CD4-positive, alpha-beta memory T cell (primary cell): ENCODE measurements at places on chromosomes 1 and 21. TPM values are rescaled to one million over a fixed set of nuclear protein-coding genes. Genes with fewer than 3 reads are reported as not detected.

CR1 gene
- total RNA-seq: 11.5 TPM

PFKFB2 gene
- total RNA-seq: 1.9 TPM

KCNJ6 gene
- not detected for total RNA-seq

RWDD3 gene
- total RNA-seq: 27.5 TPM

MYOC gene
- not detected for total RNA-seq

RIPK4 gene
- total RNA-seq: 0.26 TPM

GRCh38 chr1:29713857-29714256 is 477.5 kb downstream of the PTPRU start:
- no peaks in the 10 kb centered on the region for H3K4me1 ChIP-seq
- no peaks in the 10 kb centered on the region for H3K36me3 ChIP-seq
- no peak overlapping the region for H3K27ac ChIP-seq
- H3K4me3 ChIP-seq: no peak overlapping the region
- DNase-seq: no peak

DNA sequence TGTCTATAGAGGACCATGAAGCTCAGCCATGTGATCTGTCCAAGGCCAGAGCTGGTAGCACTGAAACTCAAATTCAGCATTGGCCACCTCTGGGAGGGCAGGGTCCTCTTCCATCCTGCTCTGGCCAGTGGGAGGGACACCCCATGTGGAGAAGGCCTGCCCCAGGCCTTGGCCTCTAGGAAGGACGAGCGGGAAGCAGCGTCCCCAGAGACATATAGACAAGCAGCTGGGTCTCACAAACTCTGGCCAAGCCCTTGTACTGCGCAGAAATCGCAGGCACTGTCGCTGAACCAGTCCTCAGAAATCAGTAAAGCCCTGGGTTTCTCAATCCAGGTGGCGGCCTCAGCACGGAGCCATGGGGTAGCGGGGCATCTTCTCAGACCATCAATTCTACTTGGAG is 180.7 kb downstream of the HIVEP3 start:
- no peak overlapping the region for H3K4me3 ChIP-seq
- DNase-seq: no peak
- no peaks in the 10 kb centered on the region for H3K36me3 ChIP-seq

DNA sequence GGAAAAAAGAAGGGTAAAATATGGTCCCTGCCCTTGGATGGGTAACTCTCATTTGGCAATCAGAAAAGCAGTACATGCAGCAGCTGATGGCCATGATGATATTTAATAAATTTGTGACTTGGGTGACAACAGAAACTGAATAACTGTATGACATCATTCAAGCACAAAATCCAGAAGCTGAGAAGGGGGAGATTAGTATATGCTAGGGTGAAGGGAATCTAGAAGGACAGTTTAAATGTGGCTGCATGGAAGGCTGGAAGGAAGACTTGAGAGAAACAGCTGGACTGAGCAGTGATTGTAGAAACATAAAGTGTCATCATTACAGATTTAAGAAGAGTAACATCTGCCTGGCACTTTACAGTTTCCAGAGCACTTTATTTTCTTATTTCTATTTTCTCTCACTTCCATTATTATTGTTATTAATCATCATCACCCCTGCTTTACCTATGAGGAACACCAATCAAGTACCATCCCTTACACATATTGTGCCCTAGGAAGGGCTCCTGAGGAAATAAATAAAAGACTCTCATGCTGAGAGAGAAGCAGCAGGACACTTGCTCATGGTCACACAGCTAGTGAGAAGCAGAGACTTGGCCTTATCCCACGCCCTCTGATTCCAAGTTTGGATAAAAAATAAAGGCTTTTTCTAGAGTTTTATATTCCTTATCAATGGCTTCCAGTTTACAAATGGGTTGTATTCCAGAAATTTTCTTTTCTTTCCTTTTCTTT is 207.2 kb downstream of the PBX1 start:
- H3K27me3 ChIP-seq: no peaks in the 10 kb centered on the region
- no peaks in the 10 kb centered on the region for H3K4me1 ChIP-seq
- H3K4me3 ChIP-seq: no peak overlapping the region
- H3K36me3 ChIP-seq: no peaks in the 10 kb centered on the region
- no peak for DNase-seq
- no peak overlapping the region for H3K27ac ChIP-seq

DNA sequence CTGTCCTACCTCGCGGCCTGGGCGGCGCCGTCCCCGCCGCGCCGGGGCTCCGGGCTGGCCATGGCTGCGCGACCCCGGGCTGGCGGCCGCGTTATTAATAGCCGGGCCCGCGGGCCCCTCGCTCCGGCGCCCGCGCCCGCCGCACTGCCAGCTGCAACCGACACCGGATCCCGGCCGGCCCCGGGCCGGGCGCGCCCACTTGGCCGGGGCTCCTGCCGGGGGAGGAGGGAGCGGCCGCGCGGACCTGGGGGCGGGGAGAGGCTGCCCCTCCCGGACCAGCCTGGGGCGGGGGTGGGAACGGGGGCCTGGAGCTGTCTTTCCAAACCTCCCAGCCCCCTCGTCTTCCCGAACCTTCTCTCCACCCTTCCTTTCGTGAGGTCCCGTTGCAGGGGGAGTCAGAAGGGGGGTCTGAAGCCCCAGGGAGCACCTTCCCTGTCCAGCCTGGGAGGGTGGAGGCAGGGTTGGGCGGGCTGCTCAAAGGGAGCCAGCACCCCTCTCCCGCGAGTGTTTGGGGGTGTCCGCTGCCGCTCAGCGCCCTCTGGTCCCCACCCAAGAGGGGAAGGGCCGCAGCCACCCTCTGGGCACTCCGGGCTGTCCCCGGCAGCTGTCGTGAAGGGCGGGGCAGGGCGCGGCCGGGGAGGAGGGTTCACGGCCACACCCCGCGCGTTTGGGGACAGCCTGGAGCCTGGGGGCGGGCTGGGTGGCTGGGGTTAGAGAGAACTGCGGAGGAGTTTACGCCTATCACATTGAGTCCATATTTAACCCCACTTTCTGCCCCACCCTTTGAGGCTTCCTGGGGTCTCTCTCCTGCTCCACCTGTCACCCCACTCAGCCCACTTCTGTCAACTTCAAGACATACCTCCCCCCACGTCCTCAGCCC is at the start of gene SYNC:
Gene SYNC, minus strand, starts transcription at position 172 of the 880 bp plus-strand sequence. Its CDS starts 110 bp downstream, at position 62.
- peaks cover 10% of the 10 kb centered on the region for H3K4me1 ChIP-seq
- H3K4me3 ChIP-seq: no peak within 1 kb of the TSS
- H3K36me3 ChIP-seq: no peaks in the 10 kb centered on the region
- no peak within 1 kb of the TSS for H3K27ac ChIP-seq
- H3K27me3 ChIP-seq: peaks cover 16% of the 10 kb centered on the region
- no peak for DNase-seq

DNA sequence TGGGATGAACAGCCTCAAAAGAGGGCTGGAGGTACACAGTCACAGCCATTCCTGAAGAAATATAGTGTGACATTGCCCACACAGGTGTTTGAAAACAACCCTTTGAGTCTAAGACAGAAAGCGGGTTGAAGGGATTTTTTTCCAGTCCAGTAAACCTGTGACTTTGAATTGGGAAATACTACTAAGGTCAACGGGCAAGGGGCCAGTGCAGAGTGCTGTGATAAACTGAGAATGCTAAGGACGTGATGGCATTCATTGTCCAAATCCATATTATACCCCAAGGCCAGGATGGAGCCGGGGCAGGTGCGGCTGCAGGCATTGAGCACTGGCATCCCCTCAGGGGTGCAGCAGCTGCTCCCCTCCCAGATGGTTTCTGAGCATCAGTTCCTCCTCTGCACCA is 36.6 kb downstream of the KIAA0040 start:
- peaks cover 11% of the 10 kb centered on the region for H3K36me3 ChIP-seq
- H3K27me3 ChIP-seq: no peaks in the 10 kb centered on the region
- H3K27ac ChIP-seq: no peak overlapping the region
- no peak overlapping the region for H3K4me3 ChIP-seq
- peaks cover 13% of the 10 kb centered on the region for H3K4me1 ChIP-seq
- DNase-seq: no peak

GRCh38 chr1:10917513-10918454 is 94.7 kb upstream of the TARDBP start:
- H3K27me3 ChIP-seq: no peaks in the 10 kb centered on the region
- no peak overlapping the region for H3K27ac ChIP-seq
- H3K36me3 ChIP-seq: no peaks in the 10 kb centered on the region
- peak overlapping the region; percentile 12 for H3K4me3 ChIP-seq

DNA sequence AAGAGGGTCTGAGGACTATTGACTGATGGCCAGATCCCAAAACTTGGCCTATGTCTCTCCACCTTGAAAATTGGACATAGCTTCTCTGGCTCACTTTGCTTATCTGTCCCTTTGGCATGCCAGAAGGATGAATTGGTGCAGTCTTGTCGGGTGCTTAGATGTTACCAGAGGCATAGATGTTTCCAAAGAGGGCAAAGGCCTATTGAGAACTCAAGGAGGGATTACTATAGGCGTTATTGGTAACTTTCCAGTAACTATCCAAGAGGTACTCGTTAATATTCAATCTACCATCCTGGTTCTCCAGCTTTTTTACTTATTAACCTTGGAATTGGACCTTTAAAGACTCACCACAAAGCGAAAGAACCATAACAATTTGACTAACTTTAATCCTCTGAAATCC is 368.3 kb upstream of the ESRRG start:
- no peak for DNase-seq
- H3K27me3 ChIP-seq: no peaks in the 10 kb centered on the region
- no peaks in the 10 kb centered on the region for H3K36me3 ChIP-seq
- no peak overlapping the region for H3K4me3 ChIP-seq
- H3K27ac ChIP-seq: no peak overlapping the region
- H3K4me1 ChIP-seq: no peaks in the 10 kb centered on the region

GRCh38 chr1:237921306-237921705 is 30.6 kb upstream of the ZP4 start:
- no peak overlapping the region for H3K4me3 ChIP-seq
- H3K27ac ChIP-seq: no peak overlapping the region
- no peaks in the 10 kb centered on the region for H3K27me3 ChIP-seq

DNA sequence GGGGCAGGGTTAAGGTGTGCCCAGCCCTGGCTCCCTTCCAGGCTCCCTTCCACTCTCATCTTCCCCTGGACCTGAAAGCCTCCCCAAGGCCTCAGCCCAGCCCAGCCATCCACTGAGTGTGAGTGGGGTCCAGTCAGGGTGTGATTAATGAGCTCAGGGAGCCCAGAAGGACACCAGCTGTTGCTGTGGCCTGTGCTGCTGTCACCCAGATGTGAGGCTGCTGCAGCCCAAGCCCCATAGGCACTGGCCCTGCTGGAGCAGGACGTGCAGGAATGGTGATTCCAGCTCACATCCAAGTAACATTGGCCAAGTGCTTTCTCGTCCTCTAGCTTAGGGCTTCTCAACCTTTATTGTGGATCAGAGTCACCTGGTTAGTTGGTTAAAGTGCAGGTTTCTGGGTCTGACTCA is 77.6 kb downstream of the EPHB2 start:
- H3K4me3 ChIP-seq: no peak overlapping the region
- DNase-seq: no peak
- H3K4me1 ChIP-seq: no peaks in the 10 kb centered on the region
- H3K27ac ChIP-seq: no peak overlapping the region
- H3K36me3 ChIP-seq: no peaks in the 10 kb centered on the region

DNA sequence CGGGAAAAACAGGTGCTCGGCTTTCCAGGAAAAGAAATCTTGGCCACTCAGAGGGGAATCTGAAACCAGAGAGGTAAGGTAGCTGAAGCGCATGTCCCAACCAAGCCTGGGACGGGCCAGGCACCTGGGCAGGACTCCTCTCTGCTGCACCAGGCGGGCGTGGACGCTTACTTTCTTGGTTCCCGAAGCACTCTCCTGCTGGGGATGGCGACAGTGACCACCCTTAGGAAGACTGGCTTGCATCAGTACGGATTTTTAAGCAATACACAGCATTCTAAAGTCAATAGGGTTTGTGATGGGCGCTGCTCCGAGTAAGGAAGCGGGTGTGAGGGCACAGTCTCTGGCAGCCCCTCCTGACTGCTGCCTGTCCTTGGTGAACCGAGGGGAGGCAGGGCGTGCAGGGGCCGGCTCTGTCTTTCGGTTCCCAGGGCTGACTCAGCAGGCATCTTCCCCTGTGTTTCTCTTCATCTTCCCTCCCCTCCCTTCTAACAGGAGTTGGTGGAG is 74.9 kb upstream of the ANGPTL1 start:
- no peaks in the 10 kb centered on the region for H3K4me1 ChIP-seq
- H3K36me3 ChIP-seq: no peaks in the 10 kb centered on the region
- DNase-seq: no peak
- H3K27me3 ChIP-seq: no peaks in the 10 kb centered on the region
- no peak overlapping the region for H3K4me3 ChIP-seq

DNA sequence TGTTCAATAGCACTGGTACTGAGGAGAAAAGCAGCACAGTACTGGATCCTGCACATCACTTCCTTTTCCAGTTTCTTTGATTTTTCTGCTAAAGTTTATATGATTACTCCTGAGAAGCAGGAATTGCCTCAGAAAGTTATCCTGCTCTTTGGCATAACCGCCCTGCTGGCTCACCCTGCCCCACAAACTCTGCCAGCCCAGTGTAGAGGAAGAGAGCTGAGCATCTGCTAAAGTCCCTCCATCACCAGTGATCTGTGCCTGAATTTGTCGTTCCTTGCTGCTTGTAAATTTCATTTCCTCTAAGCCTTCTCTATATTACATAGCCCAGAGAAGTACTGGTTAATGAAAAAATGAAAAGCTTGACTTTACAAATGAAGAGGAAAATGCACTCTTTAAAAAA is 87.0 kb upstream of the C1orf21 start:
- no peak overlapping the region for H3K4me3 ChIP-seq
- no peaks in the 10 kb centered on the region for H3K27me3 ChIP-seq
- H3K4me1 ChIP-seq: no peaks in the 10 kb centered on the region
- no peak overlapping the region for H3K27ac ChIP-seq

DNA sequence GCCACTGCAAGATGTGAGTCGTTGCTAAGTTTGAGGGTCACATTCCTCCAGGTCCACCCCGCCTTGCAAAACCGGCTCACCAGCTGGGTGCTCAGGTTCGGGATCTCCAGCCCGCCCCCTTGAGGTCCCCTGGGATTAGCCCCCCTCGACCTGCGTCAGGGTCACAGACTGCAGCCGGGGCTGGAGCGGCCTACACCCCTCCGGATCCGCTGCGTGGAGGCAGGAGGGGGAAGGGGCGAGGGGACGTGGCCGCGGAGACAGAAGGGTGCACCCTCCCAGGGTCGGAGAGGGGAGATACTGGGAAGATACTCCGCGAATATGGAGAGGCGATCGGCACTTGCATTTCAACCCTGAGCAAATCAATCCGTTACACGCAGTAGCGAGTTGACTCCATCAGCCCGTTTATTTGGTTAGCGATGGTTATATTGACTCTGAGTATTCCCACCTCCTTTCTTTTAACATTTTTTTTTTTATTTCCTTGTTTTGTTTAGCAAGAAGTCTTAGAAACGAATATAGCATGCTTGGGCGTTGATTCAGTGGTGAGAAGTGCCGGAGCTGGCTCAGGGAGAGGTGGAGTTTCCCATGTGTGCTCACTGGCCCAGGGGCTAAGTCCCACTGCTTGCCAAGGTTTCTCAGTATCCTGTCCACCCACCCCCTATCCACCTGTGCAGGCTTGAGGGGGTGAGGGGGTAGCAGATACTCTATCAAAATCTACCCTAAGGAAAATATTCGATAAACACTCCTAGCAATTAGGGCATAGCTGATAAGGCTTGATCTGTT is 997 bp downstream of the IFNAR2 start:
- no peaks in the 10 kb centered on the region for H3K36me3 ChIP-seq
- no peaks in the 10 kb centered on the region for H3K27me3 ChIP-seq
- H3K27ac ChIP-seq: peak overlapping the region; percentile 86
- H3K4me3 ChIP-seq: peak overlapping the region; percentile 87

- no peaks in the 10 kb centered on the region for H3K4me1 ChIP-seq
- no peaks in the 10 kb centered on the region for H3K36me3 ChIP-seq
- H3K27ac ChIP-seq: no peak overlapping the region
- no peak for DNase-seq
- no peaks in the 10 kb centered on the region for H3K27me3 ChIP-seq
- no peak overlapping the region for H3K4me3 ChIP-seq
Observed at GRCh38 chr1:73673971-73674370, 524.0 kb downstream of the LRRIQ3 start.
